ENCODE measurements at places on chromosomes 12 and 14. TPM values are rescaled to one million over a fixed set of nuclear protein-coding genes. Genes with fewer than 3 reads are reported as not detected.

The CLEC4A gene
- not detected for total RNA-seq

DNA sequence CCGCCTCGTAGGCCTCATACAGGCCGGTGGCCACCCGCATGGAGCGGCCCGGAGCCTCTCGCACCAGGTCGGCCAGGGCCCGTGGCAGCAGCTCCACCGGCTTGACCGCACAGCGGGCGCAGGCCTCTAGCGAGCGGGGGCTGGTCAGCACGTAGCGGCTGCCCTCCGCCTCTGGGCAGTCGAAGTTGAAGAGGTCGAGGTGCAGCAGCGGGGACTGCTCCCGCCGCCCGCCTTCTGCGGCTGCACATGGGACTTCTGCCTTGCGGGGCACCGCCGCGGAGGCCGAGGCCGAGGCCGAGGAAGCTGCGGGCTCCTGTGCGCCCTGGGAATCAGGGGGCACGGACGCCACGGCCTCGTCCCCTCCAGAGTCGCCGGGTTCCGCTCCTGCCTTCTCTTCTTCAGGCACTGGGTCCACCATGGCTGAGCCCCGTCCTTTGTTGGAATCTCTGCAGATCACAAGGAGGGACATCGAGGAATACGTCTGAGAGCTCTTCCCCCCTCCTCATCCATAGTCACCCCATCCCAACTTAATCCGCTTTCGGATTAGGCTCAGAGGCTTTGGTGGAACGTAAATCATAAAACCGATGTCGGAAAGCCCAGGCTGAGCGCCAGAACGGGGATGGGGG, 1.4 kb downstream of the CCDC177 start:
- DNase-seq = no peak

DNA sequence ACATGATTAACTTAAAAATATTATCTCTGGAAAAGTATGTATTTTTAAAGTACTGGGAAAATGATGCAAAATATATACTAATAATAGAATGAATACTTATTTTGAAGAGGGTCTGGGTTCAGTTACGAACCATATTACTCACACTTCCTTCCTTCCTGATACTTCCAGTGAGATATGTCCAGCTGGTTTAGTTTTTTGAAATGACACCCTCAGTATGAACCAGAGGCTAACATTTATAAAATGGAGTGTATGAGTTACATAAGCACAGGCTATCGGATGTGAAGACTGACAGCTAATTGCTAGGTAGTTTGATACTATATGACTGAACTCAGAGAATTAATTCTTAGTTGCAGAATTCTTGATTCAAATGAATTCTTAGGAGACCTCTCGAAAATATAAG, 122.9 kb downstream of the OTOGL start:
- DNase-seq = peak; percentile 25

DNA sequence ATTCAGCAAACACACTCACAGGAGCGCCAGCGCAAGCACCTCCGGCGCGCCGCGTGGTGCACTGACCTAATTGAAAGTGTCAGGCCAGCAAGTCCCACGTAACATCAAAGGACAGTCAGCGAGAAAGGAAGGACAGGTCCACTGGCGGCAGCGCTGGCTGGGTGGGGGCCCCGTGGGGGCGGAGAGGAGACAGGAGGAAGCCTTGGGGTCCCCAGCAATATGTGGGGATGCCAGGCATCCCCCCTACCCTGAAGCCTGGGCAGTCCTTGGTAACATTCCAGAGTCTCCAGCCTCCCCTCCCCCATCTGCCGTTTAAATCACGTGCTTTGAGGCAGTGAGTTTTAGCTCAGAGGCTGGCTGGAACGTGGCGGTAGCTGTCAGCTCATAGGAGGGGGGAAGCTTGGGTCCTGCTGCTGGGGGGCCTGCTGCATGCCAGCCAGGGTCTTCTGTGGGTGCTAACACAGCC, 159.2 kb downstream of the CALM1 start:
- no peak for DNase-seq

DNA sequence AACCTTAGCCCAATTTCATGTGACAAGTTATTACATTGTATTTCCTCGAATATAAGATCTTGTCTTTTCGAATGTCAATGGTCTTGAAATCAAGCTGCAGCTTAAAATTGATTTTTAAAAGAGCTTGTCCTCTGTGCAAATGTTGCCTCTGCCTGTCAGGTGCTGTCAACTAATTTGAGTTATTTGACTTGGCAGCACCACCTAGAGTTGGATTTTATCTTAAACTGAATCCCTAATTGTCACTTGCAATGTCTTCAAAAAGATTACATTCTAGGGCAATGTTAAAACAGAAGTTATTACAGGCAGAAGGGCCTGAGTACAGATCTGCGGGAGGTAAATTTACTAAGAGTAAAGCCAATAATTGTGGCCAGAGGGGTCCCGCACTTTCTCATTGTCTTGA, 26.2 kb upstream of the TUNAR start:
- DNase-seq = no peak

DNA sequence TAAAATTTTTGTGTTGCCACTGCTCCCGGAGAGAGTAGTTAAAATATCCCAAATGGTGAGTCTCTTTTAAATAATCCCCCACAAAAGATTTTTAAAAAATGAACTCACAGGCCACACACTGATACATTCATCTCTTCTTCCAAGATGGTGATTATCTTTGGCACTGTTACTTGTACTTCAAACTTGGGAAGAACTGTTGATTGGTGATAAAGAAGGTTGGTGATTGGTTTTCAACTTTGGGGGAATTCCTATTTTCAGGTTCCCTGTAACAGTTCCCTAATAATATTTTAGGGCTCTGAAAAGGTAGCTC, 6.6 kb downstream of the A2M start:
- DNase-seq = no peak

- DNase-seq = no peak
Measured at GRCh38 chr14:79395061-79395460, 816.2 kb downstream of the DIO2 start.
